ENCODE measurements at places on chromosomes 16 and 17. TPM values are rescaled to one million over a fixed set of nuclear protein-coding genes. Genes with fewer than 3 reads are reported as not detected.

The C16orf54 gene
- not detected for total RNA-seq

The CAPNS2 gene
- not detected for total RNA-seq

The TBC1D3H gene
- not detected for total RNA-seq

The SP6 gene
- total RNA-seq: 4.6 TPM

The ARHGAP23 gene
- total RNA-seq: 2.3 TPM

The ACAP1 gene
- 26.4 TPM for total RNA-seq

DNA sequence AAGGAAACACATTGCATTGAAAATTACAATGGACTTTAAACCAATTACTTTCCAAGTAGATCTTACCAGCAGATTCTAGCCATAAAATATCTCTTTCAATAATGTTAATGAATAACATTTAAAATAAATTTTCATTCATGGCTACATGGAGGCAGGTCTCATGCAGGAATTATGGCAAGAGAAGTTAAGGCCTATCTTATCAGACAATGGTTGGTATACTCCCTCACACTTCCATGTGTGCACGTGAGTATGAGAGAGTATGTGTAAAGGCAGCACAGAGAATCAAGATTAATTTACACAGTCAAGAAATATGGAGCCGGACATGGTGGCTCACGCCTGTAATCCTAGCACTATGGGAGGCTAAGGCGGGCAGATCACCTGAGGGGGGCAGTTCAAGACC, 76.5 kb downstream of the HELZ start:
- no peak for DNase-seq

GRCh38 chr16:72131036-72131435, 37.4 kb downstream of the DHX38 start:
- DNase-seq: no peak

- DNase-seq: no peak
These were observed 164.0 kb downstream of the PHKB start for GRCh38 chr16:47625115-47625567.

DNA sequence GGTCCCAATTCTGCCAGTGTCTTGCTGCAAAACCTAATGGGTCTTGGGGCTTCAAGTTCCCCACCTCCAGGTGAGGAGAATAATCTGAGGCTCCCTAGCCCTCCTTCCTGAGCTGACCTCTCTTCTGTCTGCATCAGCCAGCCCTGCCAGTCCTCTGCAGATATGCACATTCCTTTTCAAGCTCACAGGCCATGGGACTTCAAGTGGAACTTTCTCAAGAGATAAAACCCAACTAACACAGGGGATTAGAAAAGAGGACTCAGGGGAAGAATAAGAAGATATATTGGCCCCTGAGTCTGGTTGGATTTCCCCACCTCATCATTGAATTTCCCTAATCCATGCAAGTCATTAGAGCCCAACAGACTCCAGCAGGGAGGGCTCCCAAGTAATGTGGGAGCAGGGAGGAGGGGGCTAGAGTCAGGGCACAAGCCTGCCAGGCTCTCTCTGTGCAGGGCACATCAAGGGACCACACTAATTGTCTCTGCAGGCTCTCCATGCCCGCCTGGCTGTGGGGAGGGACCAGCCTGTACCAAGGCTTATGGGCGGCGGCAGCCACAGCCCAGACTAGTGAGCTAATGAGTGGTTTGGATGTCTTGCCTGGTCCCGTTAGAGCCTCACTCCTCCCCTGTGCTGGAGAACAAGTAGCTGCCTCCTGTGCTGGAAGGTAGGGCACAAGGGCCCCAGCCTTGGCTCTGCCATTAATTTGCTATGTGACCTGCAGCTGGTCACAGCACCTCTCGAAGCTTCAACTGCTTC, 1.2 kb downstream of the KRT14 start:
- DNase-seq: no peak

DNA sequence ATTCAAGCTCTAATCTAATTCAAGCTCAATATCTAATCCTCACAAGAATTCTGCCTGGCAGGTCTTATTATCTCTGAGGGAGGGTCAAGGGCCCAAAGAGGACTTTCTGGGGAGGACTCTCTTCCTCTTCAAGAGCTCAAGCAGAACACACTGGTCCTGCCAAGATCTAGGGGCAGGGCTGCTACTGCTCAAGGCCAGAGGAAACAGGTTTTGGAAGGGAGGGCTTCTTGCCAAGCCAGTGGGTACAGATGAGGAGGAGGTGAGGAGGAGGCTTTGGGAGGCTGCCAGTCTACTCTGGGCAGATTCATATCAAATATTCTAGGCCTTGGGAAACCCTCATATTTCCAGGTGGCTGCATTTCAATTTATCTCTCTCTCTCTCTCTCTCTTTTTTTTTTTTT, 51.8 kb upstream of the IL34 start:
- DNase-seq: no peak

DNA sequence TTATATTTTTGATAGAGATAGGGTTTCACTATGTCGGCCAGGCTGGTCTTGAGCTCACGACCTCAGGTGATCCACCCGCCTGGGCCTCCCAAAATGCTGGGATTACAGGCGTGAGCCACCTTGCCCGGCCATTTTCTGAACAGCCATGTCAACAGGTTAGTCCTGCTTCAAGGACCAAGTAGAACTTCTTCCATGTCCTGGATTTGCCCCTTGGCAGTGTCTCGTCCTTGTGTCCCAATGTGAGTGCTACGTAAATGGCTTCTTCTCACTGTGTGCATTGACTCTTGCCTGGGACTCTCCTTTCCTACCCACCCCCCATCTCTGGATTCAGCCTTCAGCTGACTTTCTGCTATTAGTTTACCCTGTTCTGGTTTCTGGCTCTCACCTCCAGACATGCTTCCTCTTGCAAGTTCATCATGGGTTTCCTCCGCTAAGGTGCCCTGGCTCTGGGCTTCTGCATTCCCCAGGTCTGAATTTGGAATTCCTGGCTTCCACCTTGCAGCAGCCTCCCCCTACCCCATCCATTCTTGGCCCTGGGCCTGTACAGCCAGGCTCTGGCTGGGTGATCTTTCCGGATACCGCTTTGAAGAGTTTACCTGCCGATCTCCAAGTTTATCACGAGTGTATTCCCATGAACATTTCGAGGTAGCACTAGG, 14.0 kb upstream of the IRF8 start:
- DNase-seq: no peak

- DNase-seq: no peak
These were observed 46.8 kb downstream of the RNF112 start for GRCh38 chr17:19457830-19458271.

DNA sequence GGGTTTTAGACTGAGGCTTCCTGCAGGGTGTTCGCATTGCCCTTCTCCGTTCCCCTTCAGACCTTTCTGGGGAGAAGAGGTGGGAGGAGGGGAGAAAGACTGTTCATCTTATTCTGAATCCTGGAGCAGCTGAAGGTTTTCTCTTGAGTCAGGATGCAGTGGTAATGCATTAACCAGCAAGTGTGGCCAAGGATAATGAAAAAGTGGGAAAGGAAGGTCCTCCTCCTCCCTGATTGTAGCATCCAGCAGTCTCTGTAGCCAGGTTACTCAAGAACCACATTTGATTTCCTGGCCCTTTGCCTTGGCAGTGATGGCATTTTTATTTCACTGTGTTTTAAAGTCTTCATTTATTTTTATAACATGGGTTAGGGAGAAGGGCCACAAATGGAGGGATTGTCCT, 59.1 kb downstream of the CYLD start:
- DNase-seq: no peak

DNA sequence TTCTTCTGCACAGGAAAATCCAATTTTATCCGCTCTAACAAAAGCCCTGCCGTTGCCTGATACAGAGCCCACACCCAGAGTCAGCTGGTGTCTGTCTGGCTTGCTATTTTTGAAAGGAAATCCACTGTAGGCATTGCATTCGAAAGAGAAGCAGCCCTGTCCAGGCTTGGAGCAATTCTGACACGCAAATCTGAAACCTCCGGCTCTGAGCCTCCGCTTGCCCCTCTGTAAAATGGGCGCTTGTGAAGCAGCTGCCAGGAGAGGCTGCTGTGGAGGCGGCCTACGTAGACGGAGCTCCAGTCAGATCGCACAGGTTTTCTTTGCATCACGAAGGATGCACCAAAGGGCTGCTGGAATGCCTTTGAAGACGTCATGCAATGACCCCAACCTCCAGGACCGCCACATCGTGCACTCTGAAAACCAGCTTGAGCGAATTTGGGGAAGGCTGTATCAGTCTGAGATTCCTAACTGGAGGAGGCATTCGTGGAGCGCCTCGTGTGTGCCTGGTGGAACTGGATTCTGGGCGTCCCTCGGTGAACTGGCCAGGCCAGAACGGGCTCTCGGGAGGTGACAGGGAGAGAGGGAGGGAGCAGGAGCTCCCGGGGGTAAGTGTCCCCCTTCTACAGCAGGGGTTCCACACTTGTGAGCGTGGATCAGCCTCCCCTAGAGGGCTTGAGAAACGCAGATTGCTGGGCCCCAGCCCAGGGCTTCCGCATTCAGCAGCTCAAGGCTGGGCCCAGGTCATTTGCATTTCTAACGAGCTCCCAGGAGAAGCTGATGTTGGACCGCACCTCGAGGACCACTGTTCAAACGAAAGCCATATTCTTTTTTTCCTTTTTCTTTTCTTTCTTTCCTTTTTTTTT, 215.5 kb downstream of the MRTFB start:
- no peak for DNase-seq

- DNase-seq: no peak
These were observed 38.8 kb upstream of the ANKFN1 start for GRCh38 chr17:56114469-56114868.

- no peak for DNase-seq
These were observed 14.0 kb downstream of the MED13 start for GRCh38 chr17:62051053-62051452.

DNA sequence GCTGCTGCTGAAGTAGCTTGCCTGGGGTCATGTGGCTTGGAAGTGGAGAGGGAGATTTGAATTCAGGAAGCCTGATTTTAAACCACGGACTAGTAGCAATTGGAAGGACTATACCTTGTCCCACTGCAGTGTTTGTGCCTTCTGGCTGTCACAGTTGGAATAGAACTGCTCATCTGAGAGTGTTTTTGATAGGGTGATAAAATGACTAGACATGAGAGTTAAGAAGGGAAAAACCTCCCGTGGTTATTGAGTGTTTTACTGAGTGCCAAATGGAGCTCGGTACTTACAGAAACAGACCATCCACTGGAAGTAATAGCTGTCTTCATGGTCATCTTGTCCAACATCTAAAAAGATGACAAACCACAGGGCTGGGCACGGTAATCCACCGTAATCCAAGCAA, 70.4 kb downstream of the MSI2 start:
- DNase-seq: no peak

GRCh38 chr17:61451538-61452300, 503 bp upstream of the TBX4 start:
- no peak for DNase-seq

DNA sequence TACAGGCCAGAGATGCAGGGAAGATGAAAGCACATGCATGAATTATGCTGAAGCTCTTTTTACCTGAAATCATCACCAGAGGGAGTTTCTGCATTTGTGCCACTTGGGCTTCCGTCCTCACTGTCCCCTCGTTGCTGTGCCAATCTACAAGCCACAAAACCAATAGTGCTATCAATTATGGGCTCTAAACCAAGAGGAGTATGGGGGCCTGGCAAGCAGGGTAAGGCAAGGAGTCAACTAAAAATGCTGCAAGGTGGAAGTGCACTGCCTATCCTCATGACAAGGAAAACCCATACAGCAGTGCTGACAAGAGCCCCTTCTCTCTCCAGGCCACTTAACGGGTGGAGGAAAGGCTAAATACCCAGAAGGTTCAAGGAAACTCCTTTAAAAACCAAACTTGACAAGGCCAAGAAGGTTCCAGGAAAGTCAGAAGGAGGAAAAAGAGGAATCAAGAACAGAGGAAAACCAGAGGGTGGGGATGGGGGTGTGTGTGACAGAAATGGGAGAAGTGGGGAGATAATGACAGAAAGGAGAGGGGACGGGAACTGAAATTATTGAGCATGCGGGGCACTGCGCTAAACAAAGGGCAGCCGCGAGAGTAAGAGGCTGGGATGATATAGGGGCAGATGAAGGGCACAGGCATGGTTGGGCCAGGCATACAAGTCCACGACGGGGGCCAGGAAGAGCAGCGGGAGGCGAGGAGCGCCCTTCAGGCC, 674 bp downstream of the C17orf75 start:
- peak; percentile 47 for DNase-seq

DNA sequence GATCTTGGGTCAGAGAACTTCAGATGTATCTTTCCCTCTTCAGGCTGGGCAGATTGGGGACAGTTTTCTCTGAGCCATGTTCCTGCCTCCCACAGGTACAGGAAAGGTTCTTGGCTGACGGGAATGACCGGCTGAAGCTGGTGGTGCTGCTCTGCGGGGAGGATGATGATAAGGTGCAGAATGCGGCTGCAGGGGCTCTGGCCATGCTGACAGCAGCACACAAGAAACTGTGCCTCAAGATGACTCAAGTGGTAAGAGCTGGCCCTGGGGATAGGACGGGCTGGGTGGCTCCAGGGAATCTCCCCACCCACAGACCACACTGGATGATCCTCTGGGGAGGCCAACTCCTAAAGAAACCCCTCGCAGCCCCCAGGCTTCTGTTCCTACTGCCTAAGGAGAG, 10.9 kb downstream of the SLC35G3 start:
- DNase-seq: no peak

DNA sequence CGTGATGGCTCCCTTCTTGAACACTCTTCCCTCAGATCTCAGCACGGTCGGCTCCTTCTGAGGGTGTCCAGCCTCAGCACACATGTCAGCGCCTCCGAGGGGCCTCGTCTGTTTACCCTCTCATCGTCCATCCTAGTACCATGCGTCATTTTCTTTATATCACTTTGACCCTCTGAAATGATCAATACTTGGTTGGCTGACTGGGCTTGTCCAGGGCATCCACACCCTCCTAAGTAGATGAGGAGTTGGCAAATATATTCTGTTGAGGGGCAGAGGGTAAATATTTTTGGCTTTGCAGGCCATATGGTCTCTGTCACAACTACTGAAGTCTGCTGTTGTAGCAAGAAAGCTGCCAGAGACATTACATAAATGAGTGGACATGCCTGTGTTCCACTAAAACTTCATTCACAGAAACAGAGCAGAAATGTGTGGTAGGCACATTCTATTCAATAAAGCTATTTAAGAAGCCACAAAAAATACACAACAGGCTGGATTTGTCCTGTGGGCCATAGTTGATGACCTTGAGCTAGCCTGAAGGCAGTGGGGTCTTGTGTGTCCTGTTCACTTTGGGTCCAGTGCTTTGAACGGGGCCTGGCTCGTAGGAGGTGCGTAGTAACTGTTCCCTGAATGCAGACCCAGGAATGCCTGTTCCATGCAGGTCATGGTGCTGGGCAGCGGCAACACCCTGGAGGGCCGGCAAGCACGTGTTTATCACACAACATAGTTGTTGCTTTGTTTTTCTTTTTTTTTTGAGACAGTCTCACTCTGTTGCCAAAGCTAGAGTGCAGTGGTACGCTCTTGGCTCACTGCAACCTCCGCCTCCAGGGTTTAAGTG, 185.8 kb downstream of the SNX29 start:
- DNase-seq: no peak

GRCh38 chr17:45238155-45238774, 16.6 kb downstream of the FMNL1 start:
- DNase-seq: no peak

Data from Caki2 (cell line).